Panc1 (cell line): ENCODE measurements at places on chromosomes 16 and 17. TPM values are rescaled to one million over a fixed set of nuclear protein-coding genes. Genes with fewer than 3 reads are reported as not detected.

DNA sequence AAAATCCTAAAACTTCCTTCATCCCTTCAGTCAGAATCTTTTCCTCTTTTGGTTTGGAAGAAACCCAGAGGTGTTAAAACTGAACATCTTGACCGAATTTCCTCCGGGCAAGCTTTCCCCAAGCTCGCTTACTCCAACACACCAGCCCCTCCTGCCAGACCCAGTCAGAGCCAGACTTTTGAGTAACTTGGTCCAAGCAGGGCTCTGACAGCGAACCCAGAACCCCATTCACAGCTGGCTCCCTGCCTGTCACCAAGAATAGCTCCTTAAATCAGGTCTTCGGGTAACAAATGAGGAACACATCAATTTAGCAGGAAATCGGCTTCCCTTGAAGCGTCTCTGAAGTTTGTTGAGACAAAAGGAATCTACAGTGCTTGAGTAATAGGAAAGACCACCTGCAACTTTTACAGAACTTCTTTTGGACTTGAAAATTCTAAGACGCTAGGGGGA, 27.3 kb downstream of the GAS7 start:
- no peaks in the 10 kb centered on the region for H3K36me3 ChIP-seq
- H3K4me1 ChIP-seq, result no peaks in the 10 kb centered on the region
- no peak overlapping the region for H3K27ac ChIP-seq
- H3K27me3 ChIP-seq, result no peaks in the 10 kb centered on the region

GRCh38 chr16:5781436-5781835, 683.8 kb upstream of the EEF2KMT start:
- no peak overlapping the region for H3K4me3 ChIP-seq
- H3K36me3 ChIP-seq, result no peaks in the 10 kb centered on the region
- H3K27me3 ChIP-seq, result no peaks in the 10 kb centered on the region
- DNase-seq, result no peak

GRCh38 chr17:62760945-62761267, 47.2 kb downstream of the MARCHF10 start:
- H3K27me3 ChIP-seq, result no peaks in the 10 kb centered on the region; the same call in 1 of the 2 replicates
- H3K36me3 ChIP-seq, result no peaks in the 10 kb centered on the region
- peaks cover 8% of the 10 kb centered on the region; the same call in 1 of the 2 replicates for H3K4me1 ChIP-seq
- no peak for DNase-seq
- no peak overlapping the region for H3K27ac ChIP-seq

DNA sequence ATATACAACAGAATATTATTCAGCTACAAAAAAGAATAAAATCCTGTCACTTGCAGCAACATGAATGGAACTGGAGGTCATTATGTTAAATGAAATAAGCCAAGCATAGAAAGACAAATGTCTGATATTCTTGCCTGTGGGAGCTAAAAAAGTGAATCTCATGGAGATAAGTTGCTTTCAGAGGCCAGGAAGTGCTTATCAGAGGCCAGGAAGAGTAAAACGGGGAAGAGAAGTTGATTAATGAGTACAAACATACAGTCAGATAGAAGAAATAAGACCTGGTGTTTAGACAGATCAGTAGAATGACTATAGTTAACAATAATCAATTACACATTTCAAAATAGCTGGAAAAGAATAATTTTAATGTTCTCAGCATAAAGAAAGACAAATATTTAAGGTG, 54.4 kb upstream of the CPHXL start:
- no peak for DNase-seq
- H3K27ac ChIP-seq, result no peak overlapping the region
- no peaks in the 10 kb centered on the region for H3K36me3 ChIP-seq
- H3K4me3 ChIP-seq, result no peak overlapping the region
- H3K27me3 ChIP-seq, result peaks cover 5% of the 10 kb centered on the region
- no peaks in the 10 kb centered on the region for H3K4me1 ChIP-seq

GRCh38 chr16:51621610-51622009, 470.5 kb upstream of the SALL1 start:
- H3K27ac ChIP-seq, result no peak overlapping the region
- no peaks in the 10 kb centered on the region for H3K4me1 ChIP-seq
- no peaks in the 10 kb centered on the region for H3K27me3 ChIP-seq
- no peak for DNase-seq

- H3K4me3 ChIP-seq, result no peak overlapping the region
- no peaks in the 10 kb centered on the region for H3K4me1 ChIP-seq
- no peaks in the 10 kb centered on the region for H3K36me3 ChIP-seq
These were observed 73.2 kb upstream of the RPL38 start for GRCh38 chr17:74130276-74130675.

GRCh38 chr16:48932216-48932855, 322.4 kb upstream of the N4BP1 start:
- H3K4me1 ChIP-seq, result no peaks in the 10 kb centered on the region
- DNase-seq, result no peak
- H3K36me3 ChIP-seq, result no peaks in the 10 kb centered on the region
- H3K4me3 ChIP-seq, result no peak overlapping the region
- H3K27ac ChIP-seq, result no peak overlapping the region

DNA sequence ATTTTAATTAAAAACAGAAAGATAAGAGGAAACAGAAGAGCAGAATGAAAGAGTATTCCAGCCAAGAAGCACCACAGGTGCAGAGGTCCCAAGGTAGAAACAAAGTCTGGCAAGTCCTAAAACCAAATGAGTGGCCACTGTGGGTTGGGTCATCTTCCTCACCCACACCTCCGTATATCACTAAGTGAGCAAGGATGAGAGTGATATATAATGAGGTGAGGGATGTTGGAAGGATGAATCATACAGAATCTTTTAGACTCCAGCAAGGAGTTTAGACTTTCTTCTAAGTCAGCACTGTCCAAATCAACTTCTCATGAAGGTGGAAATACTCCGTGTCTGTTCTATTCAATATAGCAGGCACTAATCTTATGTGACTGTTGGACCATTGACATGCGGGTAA, 70.8 kb downstream of the SHISA9 start:
- H3K36me3 ChIP-seq, result no peaks in the 10 kb centered on the region
- H3K27ac ChIP-seq, result no peak overlapping the region
- no peaks in the 10 kb centered on the region for H3K4me1 ChIP-seq
- H3K27me3 ChIP-seq, result 0 out of 2 replicates have a peak, but pooled peaks cover 2% of the 10 kb centered on the region

DNA sequence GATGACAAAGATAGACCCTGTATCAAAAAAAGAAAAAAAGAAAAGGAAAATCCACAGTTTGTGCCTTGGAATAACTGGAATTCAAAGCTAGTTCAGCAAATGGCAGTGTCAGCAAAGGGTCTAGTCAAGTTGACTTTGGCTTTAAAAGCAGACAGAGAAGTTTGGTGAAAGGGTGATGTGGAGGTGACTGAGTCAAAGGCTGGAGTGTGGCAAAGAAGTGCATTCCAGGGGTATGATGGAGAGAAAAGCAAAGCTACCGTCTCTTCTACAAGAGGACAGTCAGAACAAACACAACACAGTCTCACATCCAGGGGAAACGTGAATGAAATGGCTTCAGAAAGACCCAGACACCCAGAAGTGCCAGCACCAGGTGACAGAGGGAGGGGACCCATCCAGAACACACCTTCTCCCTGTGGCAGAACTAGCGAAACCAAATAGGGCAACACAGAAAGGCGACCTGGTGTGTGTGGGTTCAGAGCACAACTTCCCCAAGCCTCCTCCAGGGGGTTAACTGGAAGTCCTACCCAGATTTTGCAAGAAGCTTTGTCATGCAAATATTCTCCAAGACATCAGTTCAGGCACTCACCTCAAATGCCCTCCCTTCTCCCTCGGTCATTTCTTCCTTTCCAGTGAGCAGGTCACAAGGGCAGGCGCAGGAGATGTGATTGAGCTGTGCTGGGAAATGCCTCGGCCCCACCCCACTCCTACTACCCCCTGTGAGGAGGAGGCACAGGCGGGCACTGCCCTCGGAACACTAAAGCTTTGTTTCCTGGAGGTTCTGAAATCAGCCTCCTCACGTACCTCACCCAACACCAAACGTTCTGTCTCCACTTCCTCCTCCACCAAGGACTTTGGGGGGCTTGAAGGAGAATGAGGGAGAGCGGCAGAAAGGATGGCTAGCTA, 481.9 kb downstream of the SOX9 start:
- H3K27ac ChIP-seq, result peak overlapping the region; percentile 74
- peaks cover 17% of the 10 kb centered on the region for H3K4me1 ChIP-seq
- no peak for DNase-seq
- H3K36me3 ChIP-seq, result no peaks in the 10 kb centered on the region

DNA sequence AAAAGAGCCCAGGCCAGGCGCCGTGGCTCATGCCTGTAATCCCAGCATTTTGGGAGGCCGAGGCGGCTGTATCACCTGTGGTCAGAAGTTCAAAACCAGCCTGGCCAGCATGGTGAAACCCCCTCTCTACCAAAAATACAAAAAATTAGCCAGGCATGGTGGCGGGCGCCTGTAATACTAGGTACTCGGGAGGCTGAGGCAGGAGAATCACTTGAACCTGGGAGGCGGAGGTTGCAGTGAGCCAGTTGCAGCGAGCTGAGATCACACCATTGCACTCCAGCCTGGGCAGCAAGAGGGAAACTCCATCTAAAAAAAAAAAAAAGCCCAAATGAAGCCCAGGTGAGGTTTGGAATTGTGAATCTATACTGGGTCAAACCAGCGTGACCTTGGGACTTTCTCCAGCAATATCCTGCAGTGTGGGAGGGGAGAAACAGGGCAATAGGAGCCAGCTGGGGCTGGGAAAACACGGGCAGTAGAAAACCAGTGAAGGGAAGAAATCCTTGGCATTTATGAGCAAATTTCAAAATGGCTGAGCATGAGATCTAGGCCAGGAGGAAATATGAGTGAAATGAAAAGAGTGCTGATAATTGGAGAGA, 8.2 kb upstream of the DHX8 start:
- no peaks in the 10 kb centered on the region for H3K36me3 ChIP-seq
- H3K27ac ChIP-seq, result no peak overlapping the region
- no peak for DNase-seq
- H3K4me3 ChIP-seq, result no peak overlapping the region

DNA sequence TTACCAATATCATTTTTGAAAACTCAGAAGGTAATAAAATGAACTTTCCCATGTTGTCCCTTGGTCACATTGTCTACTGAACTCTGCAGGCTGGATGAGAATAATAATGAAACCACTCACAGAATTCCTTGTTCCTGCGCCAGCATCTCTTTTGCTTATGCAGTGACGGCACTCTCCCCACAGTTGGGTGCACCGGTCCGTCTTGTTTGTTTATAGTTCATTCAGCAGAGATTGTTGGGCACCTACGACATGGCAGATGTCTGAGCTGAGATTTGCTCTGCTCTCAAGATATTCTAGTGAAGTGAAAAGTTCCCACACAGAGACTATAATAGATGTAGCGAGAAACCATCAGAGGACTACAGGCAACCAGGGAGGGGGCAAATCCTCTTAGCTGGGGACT, 375.7 kb upstream of the CDH11 start:
- no peaks in the 10 kb centered on the region for H3K27me3 ChIP-seq
- no peak overlapping the region for H3K4me3 ChIP-seq
- no peak for DNase-seq
- no peaks in the 10 kb centered on the region for H3K4me1 ChIP-seq
- H3K36me3 ChIP-seq, result no peaks in the 10 kb centered on the region

DNA sequence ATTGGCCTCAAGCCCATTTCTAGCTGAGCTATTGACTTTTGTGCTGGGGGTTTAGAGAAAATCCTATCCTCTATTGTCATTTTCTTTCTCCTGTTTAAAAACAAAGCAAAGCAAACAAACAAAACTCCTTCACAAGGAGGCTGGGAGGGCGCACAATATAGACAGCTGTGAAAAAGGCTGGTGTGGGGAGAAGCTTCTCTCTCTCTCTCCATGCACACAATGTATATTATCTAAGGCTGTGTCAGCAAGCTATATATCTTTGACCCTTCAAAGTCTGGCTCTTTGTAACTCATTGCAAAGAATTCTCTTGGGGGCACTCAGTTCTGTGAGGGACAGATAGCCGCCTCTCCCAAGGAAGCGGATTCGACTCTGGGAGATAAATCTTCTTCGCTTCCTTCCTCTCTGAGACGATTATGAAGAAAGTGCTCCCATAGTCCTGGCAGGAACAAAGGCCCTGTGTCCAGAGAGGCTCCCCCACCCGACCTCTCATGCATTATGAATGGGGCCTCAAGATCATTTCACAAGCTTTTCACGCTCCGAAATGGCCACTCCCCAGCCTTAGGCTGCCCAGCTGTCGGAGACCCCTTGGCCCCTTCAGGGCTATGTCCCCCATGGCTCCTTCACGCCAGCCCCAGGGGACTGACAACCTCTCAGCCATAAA, 33.2 kb upstream of the MEAK7 start:
- H3K4me1 ChIP-seq, result peaks cover 7% of the 10 kb centered on the region
- no peak overlapping the region for H3K27ac ChIP-seq
- no peak overlapping the region for H3K4me3 ChIP-seq
- H3K27me3 ChIP-seq, result no peaks in the 10 kb centered on the region
- no peaks in the 10 kb centered on the region for H3K36me3 ChIP-seq

DNA sequence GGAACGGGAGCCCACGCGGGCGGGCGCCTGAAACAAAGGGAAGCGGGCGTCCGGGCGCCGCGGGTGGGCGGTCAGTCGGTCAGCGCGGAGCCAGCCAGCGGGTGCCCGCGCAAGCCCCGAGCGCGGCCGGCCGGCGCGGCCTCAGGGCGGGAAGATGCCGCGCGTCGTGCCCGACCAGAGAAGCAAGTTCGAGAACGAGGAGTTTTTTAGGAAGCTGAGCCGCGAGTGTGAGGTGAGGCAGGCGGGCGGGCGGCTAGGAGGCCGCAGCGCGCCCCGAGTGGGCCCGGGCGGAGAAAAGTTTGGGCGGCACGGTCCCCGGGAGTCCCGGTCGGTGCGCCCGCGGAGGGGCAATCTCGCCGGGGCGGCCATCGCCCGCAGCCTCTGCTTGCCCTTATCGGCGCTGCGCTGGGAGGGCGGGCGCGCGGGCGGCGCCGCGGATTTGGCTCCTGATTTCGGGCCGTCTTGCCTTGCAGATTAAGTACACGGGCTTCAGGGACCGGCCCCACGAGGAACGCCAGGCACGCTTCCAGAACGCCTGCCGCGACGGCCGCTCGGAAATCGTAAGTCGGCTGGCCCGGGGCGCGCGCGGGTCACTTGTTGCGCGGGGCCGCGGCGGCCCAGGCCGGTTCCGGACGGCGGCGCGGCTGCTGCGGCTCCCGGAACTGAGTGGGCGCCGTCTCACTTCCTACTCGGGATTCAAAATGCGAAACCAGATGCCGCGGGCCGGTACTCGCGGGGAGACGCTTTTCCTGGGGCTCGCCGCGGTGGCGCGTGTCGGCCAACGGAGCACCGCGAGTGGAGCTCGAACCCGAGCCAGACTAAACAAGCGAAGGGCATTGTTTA, 526 bp downstream of the CBFB start:
- peaks cover 13% of the 10 kb centered on the region for H3K4me1 ChIP-seq
- peaks cover 6% of the 10 kb centered on the region for H3K36me3 ChIP-seq
- peak overlapping the region; percentile 89 for H3K27ac ChIP-seq

DNA sequence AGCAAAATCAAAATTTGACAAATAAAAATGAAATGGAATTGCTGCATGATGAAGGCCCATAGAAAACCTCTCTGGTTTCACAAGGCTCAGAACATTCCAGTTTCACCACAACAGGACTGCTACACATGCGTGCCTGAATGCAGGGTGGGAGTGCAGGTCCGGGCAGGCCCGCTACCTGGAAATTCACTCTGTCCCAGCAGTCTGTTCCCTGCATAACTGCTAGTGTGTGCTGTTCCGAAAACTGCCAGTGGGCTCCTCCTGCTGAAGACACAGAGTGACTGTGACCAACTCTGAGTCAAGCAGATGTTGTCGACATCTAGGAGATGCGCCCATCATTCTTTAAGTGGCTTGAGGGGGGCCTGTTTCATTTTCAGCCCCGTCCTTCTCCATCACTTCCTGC, 284.8 kb upstream of the MAF start:
- H3K4me3 ChIP-seq, result no peak overlapping the region
- no peaks in the 10 kb centered on the region for H3K36me3 ChIP-seq
- no peak for DNase-seq
- no peaks in the 10 kb centered on the region for H3K27me3 ChIP-seq

USH1G gene
- not detected for total RNA-seq

C1QTNF1 gene
- total RNA-seq, result 1.5 TPM

SLC2A4 gene
- 0.31 TPM for total RNA-seq

HLF gene
- 0.13 TPM for total RNA-seq

MAF gene
- 0.46 TPM for total RNA-seq

PIMREG gene
- total RNA-seq, result 41.2 TPM

MYH2 gene
- total RNA-seq, result not detected

CCL7 gene
- total RNA-seq, result 0.31 TPM

ZNF174 gene
- total RNA-seq, result 14.4 TPM
